ENCODE measurements at places on chromosomes 4 and X. TPM values are rescaled to one million over a fixed set of nuclear protein-coding genes. Genes with fewer than 3 reads are reported as not detected.

SRPX gene
- 410 TPM for total RNA-seq

SPANXC gene
- not detected for total RNA-seq

PGK1 gene
- 339 TPM for total RNA-seq

ZFP92 gene
- 5.4 TPM for total RNA-seq

MGARP gene
- total RNA-seq, result 0.39 TPM

EDNRA gene
- total RNA-seq, result 3.6 TPM

CFI gene
- 21.9 TPM for total RNA-seq

DUSP21 gene
- not detected for total RNA-seq

FAAH2 gene
- total RNA-seq, result 0.29 TPM

GRCh38 chr4:106690487-106690886 is 321.9 kb upstream of the GIMD1 start:
- DNase-seq, result no peak

GRCh38 chr4:4838936-4839810 is 20.3 kb upstream of the MSX1 start:
- peak; percentile 83 for DNase-seq

DNA sequence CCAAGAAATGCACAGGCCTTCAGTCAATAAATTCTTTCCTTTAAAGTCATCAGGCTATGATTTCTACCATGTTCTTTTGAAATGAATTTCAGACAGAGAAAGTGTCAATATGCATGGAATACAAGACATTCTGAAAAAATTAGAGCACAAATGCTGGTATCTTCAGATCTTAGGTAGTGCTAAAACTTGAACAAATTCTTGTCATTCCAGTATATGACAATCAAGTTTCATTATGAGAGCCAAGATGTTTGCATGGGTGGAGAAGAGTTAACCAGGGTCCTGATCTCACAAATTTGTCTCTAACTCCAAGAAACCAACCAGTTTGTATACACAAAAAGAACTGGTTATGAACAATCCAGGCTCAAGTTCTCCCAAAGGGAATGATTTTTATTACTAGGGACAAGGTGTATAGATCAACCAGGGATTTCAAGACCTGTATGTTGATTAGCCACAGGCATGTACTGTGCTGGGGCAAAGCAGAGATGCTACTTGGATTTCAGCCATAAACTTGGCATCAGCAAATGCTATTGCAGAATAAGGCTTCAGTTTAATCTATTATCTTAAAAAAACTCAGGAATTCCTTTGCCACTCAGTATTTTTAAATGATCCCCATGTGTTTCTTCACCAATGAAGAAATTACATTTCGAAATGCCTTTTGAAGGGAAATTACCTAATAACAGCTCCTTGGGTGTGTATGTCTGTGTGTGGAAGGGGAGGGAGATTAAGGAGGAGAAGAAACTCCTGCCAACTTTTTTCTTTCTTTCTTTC is 69.7 kb downstream of the FANCB start:
- DNase-seq, result no peak

DNA sequence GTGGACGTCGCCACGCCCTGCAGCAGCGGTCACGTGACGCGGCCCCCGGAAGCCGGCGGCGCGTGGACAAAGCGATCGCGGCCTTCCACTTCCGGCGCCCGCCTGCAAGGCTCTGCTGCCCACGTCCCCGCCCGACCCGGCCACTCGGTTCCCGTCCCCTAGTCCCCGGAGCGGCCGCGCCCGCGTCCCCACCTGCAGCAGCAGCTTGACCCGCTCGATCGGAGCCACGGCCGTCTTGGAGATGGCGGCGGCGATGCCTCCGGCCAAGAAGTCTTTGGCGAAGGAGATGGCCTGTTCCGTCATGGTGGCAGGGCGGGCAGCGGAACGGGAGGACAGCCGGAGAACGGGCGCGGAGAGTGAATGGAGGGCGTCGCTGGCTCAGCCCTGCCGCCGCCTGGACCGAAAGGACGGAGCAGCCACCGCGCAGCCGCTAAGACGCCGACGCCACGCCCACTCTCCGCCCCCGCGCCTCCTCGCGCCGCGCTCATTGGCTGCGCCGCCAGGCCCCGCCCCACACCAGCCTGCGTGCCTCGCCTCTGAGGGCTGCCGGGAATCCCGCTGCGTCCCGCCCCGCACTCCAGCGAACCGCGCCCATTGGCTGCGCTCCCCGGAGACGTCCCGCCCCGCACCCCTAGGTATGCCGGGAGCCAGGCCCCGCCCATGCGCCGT is at the start of gene SLC25A6:
SLC25A6 (minus strand) TSS at position 407 of the 669 bp plus-strand sequence; CDS start at position 303, 104 bp downstream.
- peak; percentile 100 for DNase-seq

GRCh38 chrX:41686788-41687187 is 2.0 kb upstream of the GPR34 start:
- no peak for DNase-seq

DNA sequence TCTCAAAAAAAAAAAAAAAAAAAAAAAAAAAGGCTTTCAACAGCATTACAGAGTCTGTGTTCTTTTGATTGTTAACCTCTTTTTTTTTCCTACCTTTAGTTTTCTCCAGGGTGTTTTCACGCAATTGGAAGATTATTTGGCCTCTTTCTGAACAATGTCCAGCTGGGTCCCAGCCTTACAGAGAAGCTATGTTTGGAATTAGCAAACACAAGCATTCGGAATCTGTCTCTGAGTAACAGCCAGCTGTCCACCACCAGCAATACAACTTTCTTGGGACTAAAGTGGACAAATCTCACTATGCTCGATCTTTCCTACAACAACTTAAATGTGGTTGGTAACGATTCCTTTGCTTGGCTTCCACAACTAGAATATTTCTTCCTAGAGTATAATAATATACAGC is 13.3 kb downstream of the TLR3 start:
- DNase-seq, result no peak

DNA sequence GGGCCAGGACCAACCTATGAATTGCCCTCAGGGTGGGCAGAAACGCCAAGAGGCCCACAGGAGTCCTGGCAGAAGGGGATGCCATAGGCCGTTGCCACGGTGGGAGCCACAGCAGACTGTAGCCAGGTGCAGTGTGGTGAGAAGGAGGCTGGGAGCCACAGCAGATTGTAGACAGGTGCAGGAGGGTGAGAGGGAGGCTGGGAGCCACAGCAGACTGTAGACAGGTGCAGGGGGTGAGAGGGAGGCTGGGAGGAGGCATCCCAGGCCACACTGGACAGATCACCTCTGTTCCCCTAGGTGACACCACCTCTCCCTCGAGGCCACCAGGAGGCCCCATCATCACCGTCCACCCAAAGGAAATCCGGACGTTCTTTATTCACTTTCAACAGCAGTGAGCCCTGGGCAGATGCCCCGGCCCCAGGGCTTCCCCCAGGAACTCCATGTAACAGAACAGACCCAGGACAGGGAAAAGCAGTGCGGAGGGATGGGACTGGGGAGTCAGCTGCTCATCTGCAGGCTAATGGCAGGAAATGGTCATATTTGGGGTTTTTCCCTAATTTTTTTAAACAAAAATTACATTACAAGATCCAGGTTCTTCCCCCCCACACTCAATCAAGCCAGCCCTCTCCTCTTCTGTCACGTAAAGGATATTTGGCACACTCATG is 19.5 kb upstream of the MRFAP1 start:
- no peak for DNase-seq

DNA sequence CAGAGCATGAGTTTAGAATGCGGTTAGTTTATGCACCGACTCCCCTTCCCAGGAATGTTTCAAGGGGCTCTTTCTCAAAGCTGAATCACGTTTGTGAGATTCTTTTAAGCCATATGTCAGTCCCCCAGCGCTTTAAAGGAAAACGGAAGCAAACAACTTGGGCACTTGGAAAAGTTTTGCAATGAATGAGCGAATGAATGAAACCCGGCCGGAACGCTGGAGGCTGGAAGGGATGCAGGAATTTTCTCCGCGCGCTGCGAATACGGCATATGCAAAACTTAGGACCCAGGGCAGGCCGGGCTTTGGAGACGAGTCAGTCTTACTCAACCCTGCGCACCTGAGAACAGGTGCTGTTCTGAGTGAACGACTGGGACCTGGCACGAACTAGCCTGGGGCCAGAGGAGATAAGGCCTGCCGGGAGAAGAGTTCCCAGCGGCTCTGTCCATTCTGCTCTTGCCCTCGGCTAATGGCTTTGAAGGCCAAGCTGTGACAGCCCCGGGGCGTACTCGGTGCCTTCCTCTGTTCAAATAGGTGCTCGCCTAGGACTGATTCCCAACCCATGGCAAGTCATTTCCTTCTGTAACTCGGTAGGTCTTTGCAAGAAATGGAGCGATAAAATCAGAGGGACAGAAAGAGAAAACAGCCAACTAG is 743 bp upstream of the NRK start:
- DNase-seq, result no peak

DNA sequence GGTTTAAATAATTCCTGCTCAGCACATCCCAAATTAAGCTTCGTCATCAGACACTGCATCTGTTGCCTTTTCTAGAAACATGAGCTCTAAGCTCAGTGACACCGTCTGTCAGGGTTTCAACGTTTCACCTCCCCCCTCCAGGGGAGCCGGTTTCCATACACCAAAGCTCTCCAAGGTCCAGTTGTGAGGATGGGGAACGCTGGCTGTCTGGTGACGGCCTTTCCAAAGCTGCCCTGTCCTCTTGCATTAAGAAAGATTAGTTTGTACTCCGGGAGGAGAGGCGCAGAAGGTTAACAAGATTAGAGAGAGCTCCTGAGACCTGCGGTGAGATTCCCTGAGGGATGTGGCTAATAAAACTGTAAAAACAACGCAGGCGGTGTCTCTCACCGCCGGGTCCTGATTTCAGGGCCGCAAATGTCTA is 43.2 kb downstream of the ASMT start:
- DNase-seq, result no peak

GRCh38 chr4:4443821-4444220 is 56.9 kb downstream of the NSG1 start:
- DNase-seq, result no peak

DNA sequence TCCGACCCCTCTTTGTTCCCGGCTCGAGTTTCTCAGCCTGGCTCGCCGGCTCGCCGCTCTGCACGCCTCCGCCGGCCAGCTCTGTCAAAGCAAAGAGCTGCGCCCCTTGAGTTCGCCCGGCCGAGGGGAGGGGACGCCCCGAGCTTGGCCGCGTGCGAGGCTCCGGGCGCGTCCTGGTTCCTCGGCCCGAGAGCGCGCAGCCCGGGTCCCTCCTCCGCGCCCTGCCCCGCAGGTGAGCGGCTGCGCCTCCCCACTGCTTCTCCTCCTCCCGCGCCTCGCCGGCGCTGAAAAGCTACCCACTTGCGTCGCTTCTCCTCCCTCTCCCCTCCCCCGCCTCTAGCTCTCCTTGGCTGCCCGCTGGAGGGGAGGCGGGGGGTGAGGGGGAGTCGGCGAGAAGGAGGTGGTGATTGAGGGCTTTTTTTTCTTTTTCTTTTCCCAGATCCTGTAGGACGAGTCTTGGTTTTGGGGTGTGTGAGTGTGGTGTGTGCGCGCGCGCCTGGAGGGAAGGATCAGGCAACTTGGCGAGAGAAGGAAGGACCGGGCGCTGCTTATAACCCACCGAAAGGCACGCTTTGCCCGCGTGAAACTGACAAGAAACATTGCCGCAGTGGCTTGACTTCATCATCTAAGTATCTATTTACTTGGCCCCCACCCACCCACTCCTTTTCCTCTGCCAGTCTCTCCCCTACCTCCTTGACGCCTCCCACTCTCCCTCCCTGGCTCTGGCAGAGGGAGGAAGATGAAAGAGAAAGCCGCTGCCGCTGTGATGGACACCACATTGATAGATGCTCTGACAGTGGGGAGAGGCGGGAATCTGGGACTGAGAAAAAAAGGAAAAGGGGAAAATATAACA is at the start of gene LEF1:
LEF1 (minus strand) TSS at position 262 of the 853 bp plus-strand sequence. CDS start 1,165 bp downstream, outside the sequence.
- no peak for DNase-seq

DNA sequence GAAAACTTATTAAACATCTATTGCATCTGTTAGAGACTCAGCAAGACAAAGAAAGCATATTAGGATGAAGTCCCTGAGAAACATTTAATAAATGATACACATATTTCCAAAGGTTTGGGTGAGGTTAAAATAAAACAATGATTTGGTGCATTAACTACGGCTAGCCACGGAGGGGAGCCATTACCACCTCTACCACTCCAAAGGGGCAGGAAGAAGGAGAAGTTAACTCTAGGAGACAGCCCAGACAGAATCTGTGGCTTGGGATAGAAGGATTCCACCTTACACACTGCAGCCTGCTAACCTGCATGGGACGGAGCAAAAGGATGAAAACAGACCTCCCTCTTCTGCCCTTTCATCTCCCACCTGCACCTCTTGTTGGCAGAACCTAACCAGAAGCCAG is 189.1 kb upstream of the C1QTNF7 start:
- DNase-seq, result no peak

- DNase-seq, result no peak
Measured at GRCh38 chr4:2393353-2394270, 24.8 kb downstream of the ZFYVE28 start.

DNA sequence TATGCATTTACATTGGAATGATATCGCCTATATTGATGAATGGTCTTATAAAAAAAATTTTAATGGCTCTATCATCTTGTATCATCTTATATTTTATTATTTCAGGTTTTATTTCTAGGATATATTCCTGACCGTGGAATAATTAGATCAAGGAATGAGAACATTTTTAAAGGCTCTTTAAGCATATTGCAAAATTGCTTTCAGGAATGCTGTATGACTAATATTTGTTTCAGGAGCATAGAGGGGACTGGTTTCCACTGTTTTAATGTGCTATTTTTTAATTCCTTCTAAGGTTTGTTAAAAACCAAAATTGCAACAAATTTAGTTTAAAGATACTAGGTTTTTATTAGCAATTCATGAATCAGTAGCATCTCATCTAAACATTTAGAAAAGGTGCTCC is 120.2 kb downstream of the BMPR1B start:
- DNase-seq, result no peak

DNA sequence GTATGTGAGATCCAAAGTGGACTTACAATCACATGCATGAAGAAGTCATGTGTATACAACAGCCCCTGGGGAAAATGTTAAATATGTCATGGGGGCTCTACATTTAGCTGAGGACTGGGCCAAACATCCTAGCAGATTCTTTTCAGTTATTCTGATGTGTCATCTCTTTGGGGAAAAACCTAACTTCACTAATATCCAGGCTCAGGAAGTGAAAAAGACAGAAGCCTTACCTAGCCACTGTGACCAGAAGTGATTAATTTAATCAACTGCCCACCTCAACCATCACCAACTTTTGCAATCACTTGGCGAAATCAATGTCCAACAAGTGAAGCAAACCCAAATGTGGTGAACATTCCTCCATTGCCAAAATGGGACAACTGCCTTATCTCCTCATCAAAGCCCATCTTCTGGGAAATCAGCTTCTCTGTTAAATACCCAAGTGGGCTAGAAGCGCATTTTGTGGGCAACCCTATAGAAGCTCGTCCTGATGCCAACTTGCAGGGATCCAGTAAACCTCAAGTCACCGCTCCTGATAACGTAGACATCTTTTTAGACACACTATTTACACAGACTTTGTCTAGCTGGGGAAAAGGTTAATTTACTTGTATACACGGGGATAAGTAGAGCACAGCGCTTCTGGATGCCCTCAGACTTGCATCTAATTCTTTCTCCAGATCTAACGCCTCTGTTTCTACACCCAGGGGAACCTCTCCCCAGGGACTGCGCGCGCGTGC is 1.4 kb upstream of the HHIP start:
- no peak for DNase-seq

DNA sequence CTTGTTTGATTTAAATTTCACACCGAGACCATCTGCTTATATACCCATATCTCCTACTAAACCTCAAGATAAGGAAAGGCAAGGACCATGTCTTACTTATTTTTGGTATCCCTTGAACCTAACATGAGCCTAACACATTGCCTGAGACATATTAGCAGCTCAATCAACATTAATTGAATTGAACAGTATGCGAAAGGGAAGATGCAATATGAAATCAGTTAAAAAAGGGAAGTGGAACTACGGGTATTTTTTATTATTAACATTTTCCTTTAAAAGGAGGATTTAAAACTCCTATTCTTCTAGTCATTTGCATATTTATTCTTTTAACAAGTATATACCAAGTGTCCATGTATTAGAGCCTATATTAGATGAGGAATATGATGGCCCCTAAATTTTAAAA is 197.0 kb downstream of the CAMK2D start:
- no peak for DNase-seq

GRCh38 chr4:37797374-37797773 is 29.1 kb upstream of the PGM2 start:
- DNase-seq, result no peak
